ENCODE measurements at places on chromosomes 6 and 20. TPM values are rescaled to one million over a fixed set of nuclear protein-coding genes. Genes with fewer than 3 reads are reported as not detected.

Gene BCAS1
- total RNA-seq = 3.3 TPM

Gene PKIG
- 39.8 TPM for total RNA-seq

Gene C6orf132
- total RNA-seq = 5.5 TPM

Gene MLN
- 0.53 TPM for total RNA-seq

Gene MYBL2
- total RNA-seq = 5.8 TPM

Gene GPR63
- total RNA-seq = 3.2 TPM

Gene AARS2
- 21.3 TPM for total RNA-seq

Gene HSPA1L
- total RNA-seq = 2.9 TPM

Gene MMP24
- 1.9 TPM for total RNA-seq

Gene PREX1
- 34.7 TPM for total RNA-seq

Gene DLL1
- total RNA-seq = 16.8 TPM

Gene PACRG
- total RNA-seq = 13.3 TPM

Gene FAM162B
- total RNA-seq = 13.5 TPM

Gene SAPCD1
- 4.3 TPM for total RNA-seq

Gene SRMS
- total RNA-seq = 0.12 TPM

Gene LGSN
- 0.41 TPM for total RNA-seq

Gene SLC24A3
- total RNA-seq = 8.9 TPM

All from metanephros (tissue), 2 donors.